Endothelial cell of umbilical vein (primary cell): ENCODE measurements at places on chromosomes 12 and 14.

DNA sequence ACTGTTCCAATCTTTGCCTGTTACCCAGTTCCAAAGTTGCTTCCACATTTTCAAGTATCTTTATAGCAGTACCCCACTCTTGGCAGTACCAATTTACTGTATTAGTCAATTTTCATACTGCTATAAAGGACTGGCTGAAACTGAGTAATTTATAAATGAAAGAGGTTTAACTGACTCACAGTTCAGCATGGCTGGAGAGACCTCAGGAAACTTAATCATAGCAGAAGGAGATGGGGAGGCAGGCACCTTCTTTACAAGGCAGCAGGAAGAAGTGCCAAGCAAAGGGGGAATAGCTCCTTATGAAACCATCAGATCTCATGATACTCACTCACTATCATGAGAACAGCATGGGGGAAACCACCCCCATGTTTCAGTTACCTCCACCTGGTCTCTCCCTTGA lies 215.0 kb downstream of the SNAPC1 start:
- DNase-seq = no peak

DNA sequence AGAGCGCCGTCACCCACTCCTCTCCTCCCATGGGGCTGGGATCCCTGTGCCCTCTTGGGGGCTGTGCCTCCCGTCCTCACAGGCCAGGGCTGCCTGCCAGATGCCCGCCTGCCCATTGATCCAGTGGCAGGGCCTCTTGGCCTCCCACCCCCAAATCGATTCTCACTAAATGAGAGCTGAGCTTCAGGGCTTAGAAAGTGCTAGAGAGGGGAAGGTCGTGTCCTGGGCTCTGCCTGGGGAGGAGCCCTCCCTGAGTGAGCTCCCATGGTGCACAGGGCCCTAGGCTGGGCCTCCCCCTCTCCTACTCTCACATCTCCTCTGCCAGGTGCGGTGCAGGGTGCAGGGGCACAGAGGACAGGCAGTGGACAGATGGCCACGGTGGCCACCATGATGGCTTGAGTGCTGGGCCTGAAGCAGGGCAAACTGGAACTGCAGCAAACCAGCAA lies 9.2 kb downstream of the BEGAIN start:
- DNase-seq = no peak

- no peak for DNase-seq
Observed at GRCh38 chr12:106080791-106081170, 58.0 kb downstream of the NUAK1 start.

DNA sequence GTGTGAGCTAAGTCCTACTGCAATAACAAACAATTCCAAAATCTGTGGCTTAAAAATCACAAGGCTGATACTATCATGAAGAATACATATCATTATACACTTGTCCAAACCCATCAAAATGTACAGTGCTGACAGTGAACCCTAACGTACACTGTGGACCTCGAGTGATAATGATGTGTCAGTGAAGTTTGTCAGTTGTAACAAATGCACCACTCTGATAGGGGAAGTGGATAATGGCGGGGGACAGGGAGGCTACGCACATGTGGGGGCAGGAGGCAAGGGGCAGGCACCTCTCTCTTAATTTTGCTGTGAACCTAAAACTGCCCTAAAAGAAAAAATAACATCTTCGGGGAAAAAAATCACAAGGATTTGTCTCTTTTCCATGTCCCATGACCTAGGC lies 100.0 kb downstream of the VRK1 start:
- DNase-seq = no peak

- no peak for DNase-seq
Observed at GRCh38 chr12:124780752-124781685, 82.6 kb downstream of the SCARB1 start.

GRCh38 chr12:47122602-47123001 lies 42.8 kb upstream of the AMIGO2 start:
- no peak for DNase-seq

- no peak for DNase-seq
Observed at GRCh38 chr12:53726341-53726740, 911 bp downstream of the CALCOCO1 start.

DNA sequence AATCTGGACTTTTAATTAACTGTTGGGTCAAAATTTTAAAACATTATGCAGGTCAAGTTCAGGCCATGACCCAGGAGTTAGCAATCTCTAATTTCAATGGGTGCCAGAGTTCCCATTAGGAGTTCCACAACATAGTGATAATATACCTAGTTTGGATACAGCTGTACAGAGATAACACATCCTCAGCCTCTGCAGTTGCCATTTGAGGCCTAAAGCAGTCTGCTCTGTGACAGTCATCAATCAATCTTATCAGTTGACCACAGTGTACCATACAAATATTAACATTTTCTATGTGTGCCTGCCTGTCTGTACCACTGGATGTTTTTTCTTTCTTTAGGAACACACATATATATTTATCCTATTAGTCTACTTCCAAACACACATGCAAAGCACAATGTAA lies 54.0 kb upstream of the BBS10 start:
- DNase-seq = no peak

GRCh38 chr12:45260104-45260815 lies 44.4 kb downstream of the ANO6 start:
- DNase-seq = peak; percentile 68

DNA sequence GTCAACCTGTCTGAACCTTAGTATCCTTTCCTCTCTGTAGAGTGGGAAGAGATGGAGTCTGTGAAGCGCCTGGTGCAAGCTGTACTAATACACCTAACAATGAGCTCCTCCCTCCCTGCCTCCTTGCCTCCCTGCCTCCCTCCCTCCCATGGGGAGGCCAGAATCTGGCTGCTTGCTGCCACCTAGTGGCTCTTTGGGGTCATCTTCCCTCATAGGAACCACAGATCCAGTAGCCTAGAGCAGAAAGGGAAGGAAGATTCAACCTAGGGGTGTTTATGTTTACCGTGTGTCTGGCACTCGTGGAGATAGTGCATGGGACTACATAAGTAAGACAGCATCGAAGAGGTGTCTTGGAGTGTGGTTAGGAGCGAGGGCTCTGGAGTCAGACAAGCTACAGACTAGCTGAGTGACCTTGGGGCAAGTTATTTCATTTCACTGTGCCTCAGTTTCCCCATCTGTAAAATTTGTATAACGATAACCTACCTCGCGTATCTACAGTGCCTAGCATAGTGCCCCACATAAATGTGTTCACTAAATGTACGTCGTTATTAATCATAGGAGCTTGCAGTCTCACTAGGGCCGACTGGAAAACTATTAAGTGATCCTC lies 35.5 kb upstream of the TSPAN9 start:
- DNase-seq = peak; percentile 68

DNA sequence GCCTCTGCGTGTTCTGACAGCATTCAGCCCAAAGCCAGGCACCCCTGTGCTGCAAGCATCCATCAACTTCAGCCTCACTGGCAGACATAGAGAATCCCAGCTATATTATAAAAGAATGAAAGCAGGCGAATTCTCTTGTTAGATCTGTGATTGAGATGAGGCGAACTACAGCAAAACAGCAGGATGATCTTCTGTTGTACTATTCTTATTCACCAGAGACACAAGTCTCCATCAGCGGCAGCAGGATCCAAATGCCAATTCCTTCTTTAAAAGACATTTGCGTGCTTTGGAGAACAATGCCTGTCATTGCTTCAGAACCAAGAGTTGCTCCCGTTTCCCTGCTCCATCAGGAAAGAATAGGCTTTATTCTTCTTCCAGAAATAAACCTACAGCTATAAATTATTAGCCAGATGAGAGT lies 188.9 kb downstream of the SLC41A2 start:
- DNase-seq = no peak

GRCh38 chr14:44404036-44404435 lies 103.0 kb downstream of the FSCB start:
- no peak for DNase-seq

- DNase-seq = no peak
Observed at GRCh38 chr12:76920172-76921099, 41.6 kb upstream of the CSRP2 start.

DNA sequence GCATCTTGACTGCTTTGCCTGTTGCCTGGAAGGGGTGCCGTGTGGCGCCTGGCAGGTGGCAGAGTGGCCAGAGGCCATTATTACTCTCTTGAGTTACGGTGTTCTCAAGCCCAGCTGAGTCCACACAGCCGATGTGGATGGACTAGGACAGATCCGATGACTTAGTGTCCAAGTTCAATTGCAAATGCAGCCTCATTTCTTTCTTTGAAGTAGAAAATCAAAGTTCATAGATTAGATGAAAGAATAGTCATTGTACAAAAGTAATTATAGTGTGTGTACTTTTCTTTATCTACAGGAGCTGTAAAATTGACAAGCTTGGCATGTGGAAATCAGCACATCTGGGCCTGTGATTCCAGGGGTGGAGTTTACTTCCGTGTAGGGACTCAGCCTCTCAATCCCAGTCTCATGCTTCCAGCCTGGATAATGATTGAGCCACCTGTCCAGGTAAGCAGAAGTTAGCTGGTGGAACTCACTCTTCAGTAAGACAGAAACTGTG lies 44.7 kb downstream of the ANKRD9 start:
- no peak for DNase-seq

- DNase-seq = no peak
Observed at GRCh38 chr12:6961278-6961694, 9.2 kb downstream of the PHB2 start.

- no peak for DNase-seq
Observed at GRCh38 chr14:104093366-104094055, 8.0 kb downstream of the ASPG start.

DNA sequence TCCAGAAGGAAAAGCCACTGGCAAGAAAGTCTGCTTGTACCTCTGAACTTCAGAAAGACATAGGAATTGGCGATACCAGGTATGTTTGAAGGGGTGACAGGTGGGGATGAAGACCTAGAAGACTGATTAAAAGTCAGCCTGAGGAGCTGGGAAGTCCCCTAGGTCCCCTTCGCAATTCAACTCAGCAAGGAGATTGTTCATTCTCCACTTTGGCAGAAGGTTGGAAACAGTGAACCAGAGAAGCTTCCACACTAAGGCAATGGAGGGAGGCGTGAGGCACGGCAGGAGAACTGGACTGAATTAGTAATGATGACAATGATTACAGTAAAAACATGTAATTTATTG lies 240.3 kb upstream of the TMPO start:
- DNase-seq = no peak

DNA sequence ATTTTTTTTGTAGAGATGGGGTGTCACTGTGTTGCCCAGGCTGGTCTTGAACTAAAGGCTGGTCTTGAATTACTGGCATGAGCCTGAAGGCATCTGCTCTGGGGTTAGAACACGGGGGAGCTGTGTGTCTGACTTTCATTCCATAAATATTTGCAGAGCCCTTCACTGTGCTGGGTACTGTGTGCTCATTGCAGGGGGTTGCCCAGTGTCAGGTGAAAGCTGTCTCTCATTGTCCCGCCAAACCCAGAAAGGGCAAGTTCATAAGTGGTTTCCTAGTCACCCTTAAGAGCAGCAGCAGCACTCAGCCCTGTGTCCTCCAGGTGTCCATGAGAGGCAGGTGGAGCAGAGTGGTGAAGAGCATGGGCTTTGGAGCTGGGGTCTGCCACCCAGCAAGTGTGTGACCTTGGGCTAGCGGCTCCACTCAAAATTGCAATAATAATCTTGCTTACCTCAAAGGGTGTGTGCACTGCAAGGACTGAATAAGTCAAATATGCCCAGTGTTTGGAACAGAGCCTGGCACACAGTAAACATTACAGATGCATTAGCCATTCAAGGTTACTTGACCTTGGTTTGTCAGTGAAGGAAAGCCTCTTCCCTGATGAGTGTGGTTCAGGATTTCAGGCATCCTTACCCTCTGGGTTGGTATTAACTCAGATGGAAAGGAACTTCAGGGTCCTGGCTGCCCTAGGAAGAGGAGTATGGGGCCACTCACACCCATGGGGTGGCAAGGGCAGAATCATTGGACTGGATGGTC lies 4.4 kb upstream of the SMIM41 start:
- no peak for DNase-seq

DNA sequence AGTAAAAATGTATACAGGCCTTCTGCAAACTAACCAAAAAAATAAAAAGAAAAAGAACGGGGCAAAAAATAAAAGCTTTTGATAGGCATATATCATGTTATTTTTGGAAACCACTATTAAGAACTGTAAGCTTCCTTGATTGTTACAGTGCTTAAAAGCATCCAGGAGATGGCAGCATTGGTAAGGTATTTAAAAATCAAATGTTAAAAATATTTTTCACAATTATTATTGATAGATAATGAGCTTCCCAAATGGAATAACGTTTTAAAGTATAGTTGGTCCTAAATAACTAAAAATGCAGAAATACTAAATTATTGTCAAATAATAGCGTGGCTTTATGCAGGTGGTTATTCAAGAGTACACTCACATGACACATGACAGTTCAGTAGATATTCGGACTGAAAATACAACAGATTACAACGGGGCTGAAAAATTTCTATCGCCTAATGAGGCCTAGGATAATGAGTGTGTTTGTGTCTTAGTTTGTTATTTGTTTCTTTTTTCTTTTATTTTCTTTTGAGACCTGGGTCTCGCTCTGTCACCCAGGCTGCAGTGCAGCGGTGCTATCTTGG lies 127.2 kb upstream of the ATF7IP start:
- DNase-seq = peak; percentile 47

GRCh38 chr12:95184121-95184520 lies 33.1 kb downstream of the FGD6 start:
- DNase-seq = no peak

DNA sequence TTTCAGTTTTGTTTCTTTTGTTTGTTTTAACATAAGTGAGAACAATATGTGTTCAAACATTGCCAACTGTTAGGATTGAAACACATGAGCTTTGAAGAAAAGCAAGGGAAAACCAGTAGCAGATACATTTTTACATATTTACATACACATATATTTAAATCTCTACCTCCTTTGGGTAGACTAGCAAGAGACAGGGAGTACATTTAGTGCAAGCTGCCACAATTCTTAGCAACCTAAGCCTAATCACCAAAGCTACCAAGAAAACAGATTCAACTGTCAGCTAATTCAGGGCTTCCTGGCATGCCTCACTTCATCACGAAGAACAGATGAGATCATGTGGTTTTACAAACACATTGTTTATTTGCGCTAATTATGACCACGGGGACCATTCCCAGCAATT lies 143.1 kb downstream of the PRIMA1 start:
- no peak for DNase-seq

DNA sequence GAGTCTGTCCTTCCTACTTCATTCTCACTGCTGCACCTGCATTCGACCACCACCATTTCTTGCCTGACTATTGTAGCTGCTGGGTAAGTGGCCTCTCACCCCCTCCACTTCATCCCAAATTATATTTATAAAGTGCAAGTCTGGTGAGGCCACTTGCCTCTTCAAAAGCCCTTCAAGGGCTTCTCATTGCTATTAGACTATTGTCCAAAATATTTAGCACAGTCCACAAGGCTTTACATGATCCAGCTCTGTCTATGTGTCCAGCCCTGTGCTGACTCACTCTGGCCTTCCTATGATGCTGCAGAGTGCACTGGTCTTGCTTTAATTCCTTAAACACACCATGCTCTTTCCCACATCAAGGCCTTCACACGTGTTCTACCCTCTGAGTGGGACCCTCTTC lies 46.0 kb downstream of the PAH start:
- no peak for DNase-seq

DNA sequence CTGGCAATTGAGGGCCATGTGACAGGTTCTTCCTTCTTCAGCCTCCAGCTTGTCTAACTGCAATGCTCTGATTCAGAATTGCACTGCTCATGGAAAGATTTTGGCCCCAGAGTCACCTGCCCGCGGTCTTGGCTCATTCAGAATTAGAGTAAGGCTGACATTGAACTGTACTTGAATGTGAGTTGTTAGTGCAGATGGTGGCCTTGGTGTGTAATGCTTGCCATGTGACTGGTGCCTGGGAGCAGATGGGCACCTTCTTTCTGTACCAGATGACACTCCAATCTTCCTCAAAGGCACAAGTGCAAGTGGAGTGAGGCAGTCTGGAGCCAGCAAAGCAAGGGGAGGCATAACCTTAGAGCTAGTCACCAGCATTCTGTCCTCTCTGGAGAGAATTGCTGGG lies 36.5 kb upstream of the ANO4 start:
- no peak for DNase-seq

GRCh38 chr12:124388679-124389137 lies 93.8 kb downstream of the RFLNA start:
- peak; percentile 87 for DNase-seq
